ENCODE measurements at places on chromosomes 3 and 15.

- no peak for DNase-seq
Observed at GRCh38 chr3:78632925-78633553, 1134.8 kb downstream of the ROBO1 start.

GRCh38 chr15:93164409-93164808, 75.4 kb upstream of the RGMA start:
- DNase-seq: no peak

DNA sequence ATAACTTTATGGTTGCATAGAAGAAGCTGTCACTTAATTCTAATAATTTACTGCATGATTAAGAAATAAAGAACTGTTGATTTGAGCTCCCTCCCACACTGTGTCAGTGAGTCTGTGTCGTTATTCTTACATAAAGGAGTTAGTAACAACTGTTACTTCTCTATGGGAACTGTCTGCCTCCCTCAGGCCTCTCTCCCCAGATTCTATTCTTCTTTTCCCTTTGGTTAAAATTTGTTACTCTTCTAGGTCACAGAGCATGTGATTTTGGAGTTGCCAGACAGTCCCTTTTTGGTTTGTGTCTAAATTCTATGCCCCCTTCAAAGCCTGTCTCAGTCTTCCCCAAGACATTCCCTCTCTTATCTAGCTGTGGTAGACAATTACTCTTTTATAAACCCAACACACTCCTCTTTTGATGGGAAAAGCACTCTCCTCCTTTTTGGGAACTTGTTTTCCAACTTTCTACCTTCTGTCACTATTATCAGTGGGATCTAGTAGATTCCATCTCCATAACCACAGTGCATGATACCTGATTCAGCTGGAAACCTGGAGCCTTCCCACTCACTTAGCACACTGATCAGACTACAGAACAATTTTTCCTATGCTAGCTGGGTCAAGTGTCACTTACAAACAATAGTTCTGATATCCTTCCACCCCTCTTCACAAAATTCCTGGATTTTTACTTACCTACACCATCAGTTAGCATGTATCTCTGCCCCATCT, 422.1 kb upstream of the TGFBR2 start:
- DNase-seq: no peak

GRCh38 chr3:94024385-94024784, 4.0 kb downstream of the STX19 start:
- DNase-seq: no peak

DNA sequence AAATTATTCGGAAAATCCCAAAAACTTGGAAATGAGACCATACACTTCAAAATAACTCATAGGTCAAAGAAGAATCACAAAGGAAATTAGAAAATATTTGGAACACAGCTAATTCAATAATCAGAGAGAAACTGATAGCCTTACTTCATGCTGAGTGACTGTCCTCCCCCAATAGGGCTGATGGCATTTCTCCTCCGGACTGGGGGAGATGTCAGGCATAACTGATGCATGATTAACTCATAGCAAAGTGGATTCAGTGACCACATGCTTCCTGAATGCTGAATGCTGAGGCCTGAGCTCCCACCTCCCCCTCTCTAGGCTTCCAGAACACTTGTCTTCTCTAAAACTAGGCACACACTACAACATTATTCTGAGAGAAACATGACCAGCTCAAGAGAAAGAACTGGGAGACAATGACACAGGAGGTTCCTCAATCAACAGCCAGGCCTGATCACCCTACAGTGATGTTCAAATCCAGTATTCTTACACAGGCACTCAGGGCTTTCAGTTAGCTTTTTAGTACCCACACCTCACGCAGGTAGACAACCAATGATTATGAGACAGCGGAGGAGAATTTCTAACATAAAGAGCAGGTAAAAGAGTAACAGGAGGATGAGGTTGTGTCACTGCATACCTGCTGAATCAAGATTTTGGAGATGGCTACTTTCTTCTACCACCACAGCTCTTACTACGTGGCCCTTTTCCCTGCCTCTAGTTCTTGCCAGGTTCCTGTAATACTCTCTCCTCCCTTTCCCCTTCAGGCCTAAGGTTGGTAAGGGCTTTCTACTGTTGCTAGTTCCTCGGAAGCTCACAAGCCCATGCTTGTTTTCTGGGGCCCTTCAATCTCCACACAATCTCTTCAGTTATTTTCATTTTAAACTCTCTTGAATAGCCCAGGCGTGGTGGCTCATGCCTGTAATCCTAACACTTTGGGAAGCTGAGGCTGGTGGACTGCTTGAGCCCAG, 96.1 kb downstream of the FMN1 start:
- peak; percentile 73 for DNase-seq

DNA sequence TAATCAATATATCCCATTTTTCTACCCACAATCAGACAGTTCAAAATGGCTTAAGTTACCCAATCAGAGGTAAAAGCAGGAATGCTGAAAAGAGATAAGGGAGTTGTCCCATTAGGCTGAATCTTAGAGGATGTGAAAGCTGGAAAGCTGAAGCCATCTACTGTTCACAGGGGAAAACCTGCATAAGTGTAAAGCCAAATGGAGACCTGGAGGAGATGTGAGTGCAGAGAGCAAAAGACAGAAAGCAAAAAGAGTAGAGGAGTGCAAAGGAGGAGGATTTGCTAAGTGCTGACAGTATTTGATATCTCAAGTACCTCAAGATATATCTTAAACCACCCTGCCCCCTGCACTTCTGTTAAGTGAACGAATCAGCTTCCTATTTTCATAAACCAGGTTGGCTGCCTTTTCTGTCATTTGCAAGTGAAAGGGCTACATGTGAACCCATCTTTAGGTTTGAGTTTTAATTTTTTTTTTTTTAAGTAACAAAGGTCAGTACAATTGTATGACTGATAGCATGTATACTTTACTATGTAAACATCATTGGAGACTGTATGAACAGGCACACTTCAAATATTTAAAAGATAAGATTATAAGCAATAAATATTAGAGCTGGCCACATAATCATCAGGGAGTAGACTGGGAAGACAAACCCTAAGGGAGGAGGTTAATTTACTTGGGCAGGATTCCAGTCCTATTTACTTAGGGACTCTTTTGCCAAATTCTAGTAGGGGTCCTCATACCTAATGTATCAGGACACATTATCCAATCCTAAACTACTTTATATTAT, 22.8 kb upstream of the P2RY1 start:
- no peak for DNase-seq

DNA sequence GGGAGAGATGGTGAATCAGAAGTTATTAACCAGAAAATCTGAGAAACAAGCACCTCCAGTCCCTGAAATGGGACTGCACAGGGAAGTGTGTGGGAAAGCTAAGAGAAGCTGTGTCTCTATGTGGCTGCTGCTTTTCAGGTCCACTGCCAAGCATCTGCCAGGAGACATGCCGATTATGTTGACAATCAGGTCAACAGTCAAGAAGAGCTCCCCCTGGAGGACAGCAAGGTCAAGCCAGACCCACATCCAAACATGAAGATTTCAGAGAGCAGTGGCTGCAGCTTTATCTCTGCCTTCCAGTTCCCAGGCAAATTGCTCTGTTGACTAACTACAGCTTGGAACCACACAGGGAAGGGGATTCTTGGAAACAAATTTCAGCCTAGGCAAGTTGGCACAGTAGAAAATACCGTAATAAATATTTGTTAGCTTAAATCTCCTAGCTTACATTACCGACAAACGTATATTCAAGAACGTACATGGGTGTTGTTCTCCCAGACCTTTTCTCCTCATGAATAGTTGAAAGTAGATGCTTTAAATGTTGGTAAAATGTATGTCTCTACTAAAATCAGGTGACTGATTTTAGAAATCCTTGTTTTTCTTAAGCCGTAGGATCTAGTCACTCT, 394.5 kb upstream of the RARB start:
- DNase-seq: peak; percentile 11

DNA sequence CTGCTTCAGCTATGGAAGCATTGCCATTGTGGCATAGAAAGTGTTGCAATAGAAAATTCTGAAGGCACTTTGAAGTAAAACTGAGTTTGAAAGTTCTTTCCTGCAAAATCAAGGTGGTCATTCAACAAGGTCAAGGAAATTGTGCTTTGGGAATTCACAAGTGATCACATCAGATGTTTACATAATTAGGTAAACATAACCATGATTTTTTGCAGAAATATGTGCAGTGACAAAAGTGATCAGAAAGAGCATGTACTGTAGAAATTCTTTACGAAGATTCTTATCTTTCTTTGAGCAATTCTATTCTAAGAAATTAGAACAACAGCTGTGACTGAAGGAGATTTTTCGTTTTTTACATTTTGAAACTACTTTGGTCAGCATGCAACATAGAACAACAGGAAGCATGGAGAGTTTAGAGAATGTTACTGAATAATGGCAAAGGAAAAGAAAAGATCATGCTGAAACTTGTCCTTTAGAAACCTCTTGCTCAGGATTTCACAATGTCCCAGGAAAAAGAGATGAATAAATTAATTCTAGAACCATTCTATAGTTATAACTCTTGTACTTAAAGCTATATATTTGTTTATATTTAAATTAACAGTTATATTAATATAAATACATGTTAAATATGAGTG, 643.4 kb upstream of the ARPP21 start:
- no peak for DNase-seq

GRCh38 chr3:133843634-133844033, 38.0 kb downstream of the SRPRB start:
- DNase-seq: peak; percentile 12

- no peak for DNase-seq
Observed at GRCh38 chr3:118144919-118145318, 889.7 kb downstream of the IGSF11 start.

DNA sequence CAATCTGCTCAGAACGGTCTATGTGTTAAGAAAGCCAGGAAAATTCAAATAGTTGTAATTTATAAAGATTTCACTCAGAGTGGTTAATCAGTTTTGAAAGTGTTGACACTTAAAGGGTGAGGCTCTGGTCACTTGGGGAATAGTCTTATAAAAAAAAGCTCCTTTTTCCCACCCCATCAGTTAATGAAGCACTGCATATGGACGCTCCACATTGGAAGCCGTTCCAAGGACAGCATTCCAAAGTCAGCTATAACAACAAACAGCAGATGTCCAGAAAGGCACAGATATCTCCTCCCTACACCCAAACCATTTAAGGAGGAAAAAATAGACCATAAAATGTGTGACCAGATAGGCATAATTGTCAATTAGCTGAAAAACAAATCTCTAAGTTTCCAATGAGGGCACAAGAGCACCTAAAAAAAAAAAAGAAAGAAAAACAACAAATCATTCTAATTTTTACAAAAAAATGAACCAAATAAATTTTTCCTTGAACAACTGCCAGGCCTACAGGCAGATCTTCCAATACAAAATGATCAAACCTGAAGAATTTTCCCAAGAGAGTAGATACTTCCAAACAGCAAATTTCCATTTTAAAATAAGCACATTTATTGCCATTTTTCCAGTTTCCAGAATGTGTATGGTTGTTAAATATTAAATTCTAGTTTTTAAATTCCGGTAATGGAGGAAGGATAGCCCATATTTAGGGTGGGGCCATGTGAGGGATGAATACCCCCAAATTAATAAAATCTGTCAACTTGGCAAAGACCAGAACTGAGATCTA, 198.3 kb downstream of the ERC2 start:
- DNase-seq: no peak

DNA sequence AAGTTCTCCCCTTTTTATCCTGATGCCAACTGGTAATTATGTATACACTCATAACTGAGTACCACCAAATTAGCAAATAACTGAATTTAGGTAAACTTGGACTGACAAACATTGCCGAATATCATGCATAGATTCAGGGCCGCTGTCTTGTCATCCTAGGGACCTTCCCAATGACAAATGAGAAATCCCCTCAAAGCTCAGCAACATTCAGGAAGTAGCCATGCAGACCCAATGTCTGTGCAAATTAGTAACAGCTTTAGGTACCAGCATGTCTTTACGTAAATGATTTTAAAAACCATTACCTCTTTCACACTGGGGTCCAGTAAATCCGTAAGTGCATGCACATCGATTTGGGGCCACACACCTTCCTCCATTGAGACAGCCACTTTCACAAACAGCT, 49.5 kb downstream of the FBN1 start:
- DNase-seq: no peak

DNA sequence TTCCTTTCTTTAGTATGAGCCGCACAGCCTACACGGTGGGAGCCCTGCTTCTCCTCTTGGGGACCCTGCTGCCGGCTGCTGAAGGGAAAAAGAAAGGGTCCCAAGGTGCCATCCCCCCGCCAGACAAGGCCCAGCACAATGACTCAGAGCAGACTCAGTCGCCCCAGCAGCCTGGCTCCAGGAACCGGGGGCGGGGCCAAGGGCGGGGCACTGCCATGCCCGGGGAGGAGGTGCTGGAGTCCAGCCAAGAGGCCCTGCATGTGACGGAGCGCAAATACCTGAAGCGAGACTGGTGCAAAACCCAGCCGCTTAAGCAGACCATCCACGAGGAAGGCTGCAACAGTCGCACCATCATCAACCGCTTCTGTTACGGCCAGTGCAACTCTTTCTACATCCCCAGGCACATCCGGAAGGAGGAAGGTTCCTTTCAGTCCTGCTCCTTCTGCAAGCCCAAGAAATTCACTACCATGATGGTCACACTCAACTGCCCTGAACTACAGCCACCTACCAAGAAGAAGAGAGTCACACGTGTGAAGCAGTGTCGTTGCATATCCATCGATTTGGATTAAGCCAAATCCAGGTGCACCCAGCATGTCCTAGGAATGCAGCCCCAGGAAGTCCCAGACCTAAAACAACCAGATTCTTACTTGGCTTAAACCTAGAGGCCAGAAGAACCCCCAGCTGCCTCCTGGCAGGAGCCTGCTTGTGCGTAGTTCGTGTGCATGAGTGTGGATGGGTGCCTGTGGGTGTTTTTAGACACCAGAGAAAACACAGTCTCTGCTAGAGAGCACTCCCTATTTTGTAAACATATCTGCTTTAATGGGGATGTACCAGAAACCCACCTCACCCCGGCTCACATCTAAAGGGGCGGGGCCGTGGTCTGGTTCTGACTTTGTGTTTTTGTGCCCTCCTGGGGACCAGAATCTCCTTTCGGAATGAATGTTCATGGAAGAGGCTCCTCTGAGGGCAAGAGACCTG, 13.2 kb downstream of the GREM1 start:
- peak; percentile 14 for DNase-seq

- DNase-seq: no peak
Observed at GRCh38 chr3:156291272-156292123, 171.1 kb downstream of the KCNAB1 start.

GRCh38 chr3:116046350-116046749, 398.9 kb downstream of the LSAMP start:
- no peak for DNase-seq

- DNase-seq: no peak
Observed at GRCh38 chr3:195762249-195762585, 41.4 kb downstream of the MUC20 start.

GRCh38 chr15:88624971-88625490, 3.9 kb downstream of the AEN start:
- DNase-seq: peak; percentile 26

DNA sequence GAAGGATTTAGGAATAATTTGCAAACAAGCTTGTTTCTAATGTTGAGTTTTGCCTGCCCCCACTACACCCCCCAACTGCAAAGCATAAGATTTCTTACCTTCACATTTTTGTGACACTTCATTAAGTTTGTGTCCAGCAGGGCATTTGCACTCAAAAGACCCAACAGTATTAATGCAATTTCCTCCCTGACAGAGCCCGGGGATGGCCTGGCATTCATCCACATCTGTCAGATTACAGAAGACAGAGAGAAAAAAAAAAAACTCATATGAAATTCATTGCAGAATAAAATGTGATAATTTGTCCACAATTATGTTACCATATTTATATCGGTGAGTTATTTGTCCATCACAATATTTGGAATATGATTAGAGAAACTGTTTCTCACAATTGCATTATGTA, 111.5 kb downstream of the FBN1 start:
- DNase-seq: no peak

- DNase-seq: no peak
Observed at GRCh38 chr15:62927836-62928235, 114.7 kb upstream of the TPM1 start.

Measured in amniotic epithelial cell (primary cell).